ENCODE measurements at places on chromosomes 12 and 14.
A peak's percentile ranks its signal among the peaks of the same experiment; 100 is the strongest.

DNA sequence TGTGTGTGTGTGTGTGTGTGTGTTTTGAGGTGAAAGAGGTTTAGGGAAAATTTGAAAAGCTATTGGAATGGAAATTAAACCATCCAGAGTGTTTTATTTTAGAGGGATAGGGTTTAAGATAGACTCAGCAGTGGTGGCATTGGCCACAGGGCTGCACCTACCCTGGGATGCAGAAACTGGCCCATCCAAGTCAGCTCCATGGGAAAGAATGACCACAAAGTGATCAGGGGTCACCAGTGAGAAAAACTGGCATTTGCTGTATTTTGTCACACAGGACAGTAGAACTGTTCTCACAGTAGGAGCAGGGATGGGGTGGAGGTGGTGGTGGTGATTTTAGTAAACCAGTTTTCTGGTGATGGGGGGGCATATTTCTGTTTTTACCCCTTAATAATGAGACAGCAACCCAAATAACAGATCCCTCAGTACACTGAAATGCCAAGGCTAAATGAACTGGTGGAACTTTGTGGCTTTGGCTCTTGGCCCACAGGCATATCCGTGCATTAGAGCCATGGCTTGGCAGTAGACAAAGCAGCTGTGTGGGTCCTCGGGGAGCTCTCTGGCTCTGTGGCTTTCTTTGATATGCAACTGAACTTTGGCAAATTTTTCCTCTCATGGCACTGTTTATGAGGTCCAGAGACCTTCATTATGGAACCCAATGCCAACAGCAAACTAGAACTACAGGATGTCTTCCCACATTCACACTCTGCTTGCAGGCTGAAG lies 348.3 kb downstream of the ZFP36L1 start:
- no peak for DNase-seq
- H3K36me3 ChIP-seq = no peaks in the 10 kb centered on the region
- no peak overlapping the region for H3K4me3 ChIP-seq
- H3K27me3 ChIP-seq = no peaks in the 10 kb centered on the region
- H3K4me1 ChIP-seq = no peaks in the 10 kb centered on the region
- no peak overlapping the region for H3K27ac ChIP-seq

GRCh38 chr12:27460471-27460978 lies 14.0 kb downstream of the SMCO2 start:
- peak overlapping the region; percentile 50 for H3K27ac ChIP-seq
- H3K27me3 ChIP-seq = peaks cover 6% of the 10 kb centered on the region
- peaks cover 19% of the 10 kb centered on the region for H3K36me3 ChIP-seq
- H3K4me1 ChIP-seq = peaks cover 54% of the 10 kb centered on the region

DNA sequence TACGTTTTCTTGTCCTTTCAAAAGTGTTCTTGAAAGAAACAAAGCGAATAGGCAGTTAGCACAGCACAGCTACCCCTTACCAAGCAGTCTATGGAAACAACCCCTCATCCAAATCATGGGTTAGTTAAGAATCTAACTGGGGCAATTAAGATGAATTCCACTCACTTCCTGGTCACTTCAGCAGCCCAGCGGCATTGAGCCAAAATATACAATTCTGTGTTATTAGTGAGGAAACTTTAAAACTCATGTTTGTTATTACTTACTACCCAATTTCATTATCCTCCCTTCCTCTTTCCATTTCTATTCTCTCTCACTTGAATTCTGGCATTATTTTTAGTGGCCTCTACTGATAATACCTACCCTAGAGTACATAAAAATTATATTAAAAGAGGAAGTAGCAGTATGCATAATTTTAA lies 121.4 kb downstream of the PPHLN1 start:
- H3K36me3 ChIP-seq = peaks cover 48% of the 10 kb centered on the region
- DNase-seq = no peak
- H3K4me3 ChIP-seq = no peak overlapping the region

GRCh38 chr12:56061982-56062381 lies 18.0 kb upstream of the ERBB3 start:
- H3K4me3 ChIP-seq = no peak overlapping the region
- H3K4me1 ChIP-seq = peaks cover 3% of the 10 kb centered on the region
- H3K27me3 ChIP-seq = peaks cover 17% of the 10 kb centered on the region
- H3K36me3 ChIP-seq = no peaks in the 10 kb centered on the region
- no peak overlapping the region for H3K27ac ChIP-seq

GRCh38 chr14:102317564-102318248 lies 1.8 kb upstream of the ZNF839 start:
- DNase-seq = peak; percentile 59
- peak overlapping the region; percentile 80 for H3K4me3 ChIP-seq
- H3K27ac ChIP-seq = peak overlapping the region; percentile 84

GRCh38 chr12:57342207-57342691 lies 88.6 kb downstream of the R3HDM2 start:
- peaks cover 39% of the 10 kb centered on the region for H3K36me3 ChIP-seq
- H3K27ac ChIP-seq = no peak overlapping the region
- no peaks in the 10 kb centered on the region for H3K27me3 ChIP-seq

- peaks cover 2% of the 10 kb centered on the region for H3K27me3 ChIP-seq
- H3K4me1 ChIP-seq = peaks cover 33% of the 10 kb centered on the region
- no peak overlapping the region for H3K4me3 ChIP-seq
- no peak overlapping the region for H3K27ac ChIP-seq
- DNase-seq = peak; percentile 90
- H3K36me3 ChIP-seq = peaks cover 17% of the 10 kb centered on the region
These were observed 7.7 kb downstream of the UBC start for GRCh38 chr12:124906606-124907261.

DNA sequence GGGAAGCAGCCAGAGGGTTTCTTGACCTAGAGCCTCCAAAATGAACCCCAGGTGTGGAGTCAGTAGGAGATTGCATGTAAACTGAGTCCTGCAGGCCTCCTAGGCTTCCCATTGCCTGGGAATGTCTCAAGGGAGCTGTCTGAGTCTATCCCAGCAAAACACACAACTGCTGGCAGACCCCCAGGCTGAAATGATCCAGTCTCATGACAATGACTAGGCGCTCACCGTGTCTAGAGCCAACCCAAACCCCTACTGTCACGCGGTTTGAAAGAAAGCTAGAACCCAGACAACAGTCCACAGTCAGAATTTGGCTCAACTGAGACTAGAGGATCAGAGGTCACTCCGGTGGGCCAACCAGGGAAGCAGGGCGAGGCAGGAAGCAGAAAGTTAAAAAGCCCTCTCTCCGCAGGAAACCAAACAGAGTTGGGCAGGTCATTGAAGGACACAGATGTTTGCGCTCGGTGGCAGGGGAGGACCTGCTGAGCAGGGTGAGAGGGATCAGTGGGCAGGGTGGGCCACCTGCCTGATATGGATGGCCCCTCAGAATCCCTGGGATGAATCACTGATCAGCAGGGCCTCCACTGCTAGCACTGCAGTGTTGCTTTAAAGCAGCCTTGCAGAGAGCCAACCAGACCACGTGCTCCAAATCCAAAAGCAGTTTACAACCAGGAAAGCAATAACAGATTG lies 23.8 kb downstream of the ACTN1 start:
- H3K27me3 ChIP-seq = no peaks in the 10 kb centered on the region
- no peak overlapping the region for H3K4me3 ChIP-seq
- H3K4me1 ChIP-seq = peaks cover 16% of the 10 kb centered on the region
- H3K36me3 ChIP-seq = no peaks in the 10 kb centered on the region

- H3K27me3 ChIP-seq = no peaks in the 10 kb centered on the region
- H3K36me3 ChIP-seq = no peaks in the 10 kb centered on the region
- peak overlapping the region; percentile 36 for H3K27ac ChIP-seq
- peaks cover 22% of the 10 kb centered on the region for H3K4me1 ChIP-seq
These were observed 109.0 kb downstream of the APAF1 start for GRCh38 chr12:98754095-98754494.

DNA sequence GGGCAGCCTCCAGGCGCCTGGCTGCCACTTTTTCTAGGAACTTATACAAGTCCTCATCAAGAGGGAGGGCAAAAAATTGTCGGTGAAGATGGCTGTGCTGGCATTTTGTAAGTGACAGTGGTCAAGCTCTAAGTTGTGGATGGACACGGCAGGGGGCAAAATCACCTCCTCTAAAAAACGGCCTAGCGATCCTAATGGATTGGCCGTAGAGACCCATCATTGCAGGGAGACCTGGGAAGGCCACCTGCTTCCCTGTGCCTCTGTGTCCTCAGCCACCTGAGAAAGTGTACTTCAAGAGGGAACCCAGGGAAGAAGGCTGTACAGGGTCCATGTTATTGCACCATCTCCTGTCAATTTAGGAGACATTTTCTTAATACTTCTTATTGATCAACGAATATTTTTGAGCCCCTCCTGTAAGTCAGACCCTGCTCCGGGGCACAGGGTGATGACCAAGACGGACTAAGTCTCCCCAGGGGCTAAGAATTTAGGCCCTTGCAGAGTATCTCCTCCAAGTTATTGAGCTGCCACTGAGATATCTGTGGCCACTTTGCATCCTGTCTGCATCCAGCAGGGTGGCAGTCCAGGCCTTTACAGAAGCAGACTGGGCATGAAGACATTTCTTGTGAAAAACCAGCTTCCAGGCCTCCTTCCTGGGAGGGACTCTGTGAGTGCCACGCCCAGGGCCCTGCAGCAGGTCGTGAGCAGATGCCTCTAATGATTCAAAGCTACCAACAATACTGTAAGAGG lies 40.5 kb downstream of the PSMA6 start:
- no peaks in the 10 kb centered on the region for H3K36me3 ChIP-seq
- H3K27ac ChIP-seq = peak overlapping the region; percentile 85
- H3K4me1 ChIP-seq = peaks cover 30% of the 10 kb centered on the region
- DNase-seq = peak; percentile 67
- H3K4me3 ChIP-seq = peak overlapping the region; percentile 22

DNA sequence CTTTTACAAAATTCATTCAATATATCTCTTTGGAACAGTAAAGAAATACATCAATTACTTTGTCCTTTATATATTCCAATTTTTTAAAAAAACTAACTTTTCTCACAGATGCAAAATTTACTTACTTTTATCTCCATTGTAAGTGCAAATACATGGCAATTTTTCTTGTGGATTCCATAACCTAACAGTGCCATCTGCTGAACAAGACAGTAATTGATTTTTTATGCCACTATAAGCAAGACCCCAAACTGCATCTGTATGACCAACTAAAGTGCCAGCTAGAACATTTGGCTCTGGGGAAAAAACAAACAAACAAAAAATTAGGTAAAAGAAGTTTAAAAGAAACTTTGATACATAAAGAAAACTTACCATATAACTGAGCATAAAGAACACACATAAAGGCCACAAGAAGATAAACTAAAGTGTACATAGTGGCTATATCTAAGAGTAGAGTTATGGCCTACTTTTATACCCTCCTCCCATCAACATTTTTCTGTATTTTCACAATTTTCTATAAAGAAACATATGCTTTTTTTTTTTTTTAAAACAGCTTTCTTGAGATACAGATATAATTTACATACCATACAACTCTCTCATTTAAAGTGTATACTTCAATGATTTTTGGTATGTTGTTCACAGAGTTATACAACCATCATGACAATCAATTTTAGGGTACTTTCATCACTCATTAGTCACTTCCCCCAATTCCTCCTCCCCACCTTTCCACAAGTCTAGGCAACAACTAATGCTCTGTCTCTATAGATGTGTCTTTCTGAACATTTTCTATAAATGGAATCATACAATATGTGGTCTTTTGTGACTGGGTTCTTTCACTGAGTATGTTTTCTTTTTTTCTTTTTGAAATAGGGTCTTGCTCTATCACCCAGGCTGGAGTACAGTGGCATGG lies 32.6 kb downstream of the COCH start:
- no peak overlapping the region for H3K4me3 ChIP-seq
- H3K36me3 ChIP-seq = peaks cover 30% of the 10 kb centered on the region
- DNase-seq = no peak
- no peak overlapping the region for H3K27ac ChIP-seq

- H3K36me3 ChIP-seq = no peaks in the 10 kb centered on the region
- DNase-seq = no peak
- H3K27ac ChIP-seq = no peak overlapping the region
- H3K27me3 ChIP-seq = no peaks in the 10 kb centered on the region
These were observed 197.1 kb upstream of the RASSF8 start for GRCh38 chr12:25761356-25761755.

- H3K4me1 ChIP-seq = peaks cover 16% of the 10 kb centered on the region
- no peak for DNase-seq
These were observed 865 bp downstream of the RGS6 start for GRCh38 chr14:71933001-71933587.

DNA sequence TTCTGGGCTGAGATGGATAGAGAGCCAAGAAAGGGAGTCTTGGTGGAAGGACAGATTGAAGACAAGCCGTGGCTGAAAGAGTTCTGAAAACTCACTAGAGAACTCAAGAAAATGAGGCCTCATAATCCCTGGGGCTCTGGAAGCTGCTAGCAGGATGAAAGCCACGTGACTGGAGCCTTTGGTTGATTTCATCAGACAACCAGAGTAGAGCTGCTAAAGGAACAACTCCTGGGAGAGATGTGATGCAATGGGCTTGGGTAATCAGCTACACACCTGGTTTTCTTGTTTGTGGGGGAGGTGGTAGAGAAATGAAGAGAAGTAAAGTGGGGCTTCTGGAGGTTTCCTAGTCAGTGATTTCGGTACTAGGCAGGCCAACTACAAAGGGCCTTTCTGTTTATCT lies 13.4 kb downstream of the CSRNP2 start:
- peaks cover 32% of the 10 kb centered on the region for H3K36me3 ChIP-seq
- H3K27me3 ChIP-seq = no peaks in the 10 kb centered on the region
- no peak for DNase-seq
- no peak overlapping the region for H3K4me3 ChIP-seq
- no peak overlapping the region for H3K27ac ChIP-seq
- H3K4me1 ChIP-seq = peaks cover 1% of the 10 kb centered on the region

- H3K4me3 ChIP-seq = no peak overlapping the region
- H3K27ac ChIP-seq = no peak overlapping the region
- H3K27me3 ChIP-seq = no peaks in the 10 kb centered on the region
- H3K4me1 ChIP-seq = peaks cover 9% of the 10 kb centered on the region
- no peaks in the 10 kb centered on the region for H3K36me3 ChIP-seq
These were observed 50.2 kb downstream of the TTLL5 start for GRCh38 chr14:75711105-75711795.

- peaks cover 7% of the 10 kb centered on the region for H3K27me3 ChIP-seq
- no peaks in the 10 kb centered on the region for H3K36me3 ChIP-seq
- H3K27ac ChIP-seq = no peak overlapping the region
- H3K4me1 ChIP-seq = no peaks in the 10 kb centered on the region
- DNase-seq = no peak
- H3K4me3 ChIP-seq = no peak overlapping the region
These were observed 117.2 kb downstream of the CACNA1C start for GRCh38 chr12:2169940-2170339.

DNA sequence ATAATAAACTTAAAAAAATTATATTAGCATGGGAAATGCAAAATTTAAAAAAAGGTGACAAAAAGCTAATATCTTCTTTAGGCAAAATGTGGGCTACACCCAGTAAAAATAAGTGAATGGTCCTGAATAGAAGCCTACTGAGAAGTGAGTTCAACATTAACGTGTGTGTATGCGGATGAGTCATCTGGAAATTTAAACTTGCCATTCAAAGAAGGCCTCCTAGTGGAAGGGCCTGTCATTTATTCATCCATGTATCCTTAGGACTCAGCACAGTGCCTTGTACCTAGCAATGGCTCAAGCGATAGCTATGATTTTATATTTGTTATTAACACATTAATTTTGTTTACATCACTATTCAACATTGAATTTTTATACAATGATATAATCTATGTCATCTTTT lies 226.2 kb downstream of the NUBPL start:
- no peak overlapping the region for H3K27ac ChIP-seq
- no peaks in the 10 kb centered on the region for H3K36me3 ChIP-seq
- H3K4me3 ChIP-seq = no peak overlapping the region
